ENCODE measurements at places on chromosomes 1 and 21. TPM values are rescaled to one million over a fixed set of nuclear protein-coding genes. Genes with fewer than 3 reads are reported as not detected.

TGFBR3 gene
- 40.8 TPM for total RNA-seq

USH2A gene
- not detected for total RNA-seq

CFAP74 gene
- under 0.01 TPM for total RNA-seq

HSD11B1 gene
- total RNA-seq: 0.10 TPM

KLHDC9 gene
- not detected for total RNA-seq

ST6GALNAC3 gene
- total RNA-seq: 3.5 TPM

RNASEL gene
- total RNA-seq: 2.9 TPM

MRPS15 gene
- total RNA-seq: 35.1 TPM

HSD3B1 gene
- total RNA-seq: not detected

NPHS2 gene
- not detected for total RNA-seq

PCSK9 gene
- not detected for total RNA-seq

PUSL1 gene
- total RNA-seq: 12.6 TPM

NSUN4 gene
- 10.8 TPM for total RNA-seq

Data from mononuclear cell (primary cell).